ENCODE measurements at places on chromosomes 1 and 21.

DNA sequence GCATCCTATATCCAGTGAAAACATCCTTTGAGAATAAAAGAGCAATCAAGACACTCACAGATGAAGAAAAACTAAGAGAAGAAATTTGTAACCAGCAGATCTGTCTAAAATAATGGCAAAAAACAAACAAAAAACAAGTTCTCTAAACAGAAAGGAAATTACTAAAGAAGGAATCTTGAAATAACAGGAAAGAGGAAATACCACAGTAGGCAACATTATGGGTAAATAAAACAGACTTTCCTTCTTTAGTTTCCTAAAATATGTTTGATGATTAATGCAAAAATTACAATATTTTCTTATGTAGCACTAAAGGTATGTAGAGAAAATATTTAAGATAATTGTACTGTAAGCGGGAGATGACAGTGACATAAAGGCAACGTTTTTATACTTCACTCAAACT is 23.5 kb downstream of the SLC19A1 start:
- DNase-seq = no peak

DNA sequence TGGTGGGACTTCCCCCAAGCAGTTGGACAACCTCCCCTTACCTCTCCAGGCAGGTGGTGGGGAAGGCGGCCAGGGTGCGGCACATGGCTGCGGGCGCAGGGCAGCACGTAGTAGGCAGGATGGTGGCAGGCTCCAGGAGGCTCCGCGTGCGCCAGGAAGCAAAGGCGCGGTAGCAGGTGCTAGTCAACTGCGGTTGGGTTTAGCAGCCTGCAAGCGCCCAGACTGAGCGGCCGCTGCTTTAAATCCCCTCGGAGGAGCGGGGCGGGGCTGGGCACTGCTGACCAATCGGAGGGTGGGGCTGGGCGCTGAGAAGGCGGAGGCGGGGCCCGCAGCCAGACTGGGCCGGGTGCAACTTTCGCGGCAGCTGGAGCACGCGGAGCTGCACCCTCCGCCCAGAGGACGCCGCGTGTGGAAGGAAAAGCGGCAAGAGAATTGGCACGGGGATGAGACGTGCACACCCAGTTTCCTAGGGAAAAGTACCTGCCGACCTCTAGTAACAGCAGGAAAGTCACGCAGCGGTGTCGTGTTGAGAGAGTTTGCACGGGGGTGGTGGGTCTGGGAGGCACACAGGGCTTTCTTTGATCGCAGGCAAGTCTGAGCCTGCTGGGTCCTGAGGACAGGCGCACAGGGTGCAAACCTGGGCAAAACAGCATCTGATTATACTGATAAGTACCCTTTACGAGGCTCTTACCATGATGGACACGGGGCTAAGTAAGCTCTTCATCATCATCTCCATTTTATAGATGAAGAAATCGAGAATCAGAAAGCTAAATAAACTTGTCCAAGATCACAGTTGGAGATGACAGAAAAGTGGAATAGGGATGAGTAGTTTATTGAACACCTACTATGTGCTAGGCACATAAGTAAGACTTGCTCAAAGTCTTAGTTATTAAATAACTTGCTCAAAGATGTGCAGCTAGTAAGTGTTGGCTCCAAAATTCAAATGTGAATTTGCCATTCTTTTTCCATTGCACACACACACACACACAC is at the start of gene RGS16:
Gene RGS16, minus strand, starts transcription at position 215 of the 990 bp plus-strand sequence. Its CDS starts 130 bp downstream, at position 85.
- DNase-seq = peak; percentile 95

DNA sequence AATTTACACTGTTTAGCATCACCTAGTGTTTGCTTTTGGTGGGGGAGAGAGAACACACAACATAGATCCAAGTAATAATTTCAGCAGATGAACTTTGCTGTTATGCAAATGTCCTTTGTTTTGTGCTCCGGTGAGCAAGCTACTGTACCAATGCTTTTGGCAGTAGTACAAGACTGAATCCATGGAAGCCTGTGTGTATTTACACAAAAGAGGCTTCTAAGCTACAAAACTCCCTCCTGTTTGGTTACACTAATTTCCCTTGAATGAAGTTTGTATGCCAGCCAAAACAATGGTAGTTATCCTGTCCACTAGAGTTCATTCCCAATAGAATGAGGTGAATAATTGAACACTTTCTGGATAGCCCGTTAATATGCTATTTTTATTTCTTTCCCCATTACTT is 320.5 kb downstream of the KCTD3 start:
- DNase-seq = no peak

GRCh38 chr1:85626818-85627217 is 46.3 kb downstream of the CCN1 start:
- DNase-seq = no peak

- DNase-seq = no peak
Observed at GRCh38 chr1:14980621-14981218, 172.8 kb upstream of the TMEM51 start.

DNA sequence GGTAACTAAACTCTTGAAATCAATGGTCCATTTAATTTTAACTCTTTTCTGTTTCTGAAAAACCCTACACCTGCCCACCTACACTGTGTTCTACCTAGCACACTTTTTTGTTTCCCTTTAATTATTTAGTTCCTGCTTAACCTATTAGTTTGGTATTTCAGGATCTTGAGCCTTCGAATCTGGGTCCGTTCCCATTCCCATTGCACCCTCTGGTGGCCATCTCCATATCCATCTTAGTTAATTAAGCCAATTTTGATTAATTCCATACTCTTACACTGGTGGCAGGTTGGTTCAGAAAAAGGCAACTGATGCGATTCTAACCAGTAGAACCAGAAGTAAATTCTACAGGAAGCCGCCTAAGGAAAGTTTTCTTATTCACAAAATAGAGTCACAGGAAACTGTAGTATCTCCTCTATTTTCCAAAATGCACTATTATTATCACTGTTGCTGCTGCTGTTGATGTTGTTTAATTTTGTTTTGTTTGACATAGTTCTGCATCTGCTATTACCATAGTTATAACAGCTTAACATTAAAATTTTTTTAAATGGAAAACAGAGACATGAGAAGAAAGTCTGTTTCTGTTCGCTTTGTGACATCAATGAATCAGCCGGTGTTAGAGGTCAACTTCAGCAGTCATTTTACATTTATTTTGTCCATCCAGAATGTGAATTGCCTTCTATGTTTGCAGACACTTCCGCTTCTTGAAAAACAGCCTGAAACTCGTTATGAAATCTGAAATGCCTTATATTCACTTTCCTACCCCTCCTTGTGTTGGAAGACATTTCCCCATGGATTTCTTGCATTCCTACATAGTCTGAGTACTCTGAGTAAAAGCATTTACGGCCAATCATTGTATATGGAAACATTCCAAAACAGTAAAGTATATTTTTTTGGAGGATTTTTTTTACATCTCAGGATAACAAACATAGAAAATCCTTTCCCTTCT is 115.5 kb upstream of the NCAM2 start:
- no peak for DNase-seq

DNA sequence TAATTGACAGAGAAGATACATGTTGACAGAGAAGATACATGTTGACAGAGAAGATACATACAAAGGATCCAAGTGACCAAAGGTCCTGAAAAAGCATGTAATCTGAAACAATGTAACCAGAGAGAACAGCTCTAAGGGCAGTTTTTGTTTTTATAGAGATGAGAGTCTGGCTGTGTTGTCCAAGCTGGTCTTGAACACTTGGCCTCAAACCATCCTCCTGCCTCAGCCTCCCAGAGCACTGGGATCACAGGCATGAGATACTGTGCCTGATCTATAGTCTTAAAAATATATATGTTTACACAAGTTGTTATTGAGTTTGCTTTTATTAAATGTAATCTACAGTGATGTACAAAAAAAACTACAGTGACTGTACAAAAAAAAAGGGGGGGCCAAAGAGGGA is 12.5 kb downstream of the MEAF6 start:
- no peak for DNase-seq

- no peak for DNase-seq
Observed at GRCh38 chr21:45353200-45353599, 51.8 kb upstream of the COL18A1 start.

GRCh38 chr1:76961181-76961819 is 94.0 kb downstream of the ST6GALNAC5 start:
- DNase-seq = no peak

DNA sequence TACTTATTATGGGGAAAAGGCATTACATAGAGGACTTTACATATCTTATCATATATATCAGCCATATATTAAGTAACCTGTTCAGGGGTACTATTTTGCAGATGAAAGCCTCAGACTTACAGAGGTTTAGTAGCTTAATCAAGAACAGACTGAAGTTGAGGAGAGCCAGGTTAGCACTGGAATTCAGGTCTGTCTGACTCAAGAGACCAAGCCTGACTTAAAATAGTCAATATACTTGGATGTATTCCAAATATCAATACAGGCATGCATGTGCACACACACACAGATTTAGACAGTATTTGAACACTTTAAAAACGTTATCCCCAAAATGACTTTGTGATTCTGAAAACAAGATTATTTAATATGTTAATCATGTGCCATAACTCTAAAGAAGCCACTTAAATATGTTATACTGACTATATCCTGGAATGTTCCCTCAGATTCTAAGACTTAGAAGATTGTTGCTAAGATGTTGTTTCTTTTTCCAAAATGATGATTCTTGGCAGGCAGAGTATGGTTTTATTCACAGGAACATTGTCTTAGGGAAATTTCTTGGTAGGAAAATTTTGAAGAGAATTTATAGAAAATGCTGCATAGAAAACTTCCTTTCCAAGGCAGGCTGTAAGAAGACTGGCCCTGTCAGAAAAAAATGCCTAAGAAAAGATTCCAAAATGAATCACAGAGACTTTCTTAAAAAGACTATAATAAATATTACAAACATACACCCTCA is 61.6 kb downstream of the ADAMTS1 start:
- DNase-seq = no peak

GRCh38 chr1:147264158-147264768 is 21.8 kb downstream of the CHD1L start:
- DNase-seq = no peak
